ENCODE measurements at places on chromosomes 7 and 10.

GRCh38 chr7:29337546-29338116 is 143.1 kb downstream of the CHN2 start:
- DNase-seq: no peak

GRCh38 chr7:114785496-114785895 is 136.4 kb upstream of the MDFIC start:
- no peak for DNase-seq

DNA sequence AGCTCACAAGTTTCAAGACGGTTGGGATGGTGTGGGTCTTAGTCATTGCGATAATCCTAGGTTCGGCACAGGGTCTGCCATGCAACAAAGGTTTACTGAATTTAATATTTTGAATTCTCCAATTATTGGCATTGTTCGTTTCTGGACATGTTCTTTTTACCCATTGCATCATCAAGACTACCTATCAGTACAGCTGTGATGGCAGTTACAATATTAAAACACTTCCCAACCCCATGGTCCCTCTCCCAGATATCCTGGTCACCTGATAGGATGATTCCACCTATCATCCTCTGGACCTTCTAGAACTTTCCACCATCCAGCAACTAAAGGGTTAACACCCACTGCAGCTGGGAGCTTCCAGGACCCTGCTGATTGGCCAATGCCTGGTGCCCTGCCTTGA is 377.8 kb upstream of the PRKCQ start:
- DNase-seq: no peak

DNA sequence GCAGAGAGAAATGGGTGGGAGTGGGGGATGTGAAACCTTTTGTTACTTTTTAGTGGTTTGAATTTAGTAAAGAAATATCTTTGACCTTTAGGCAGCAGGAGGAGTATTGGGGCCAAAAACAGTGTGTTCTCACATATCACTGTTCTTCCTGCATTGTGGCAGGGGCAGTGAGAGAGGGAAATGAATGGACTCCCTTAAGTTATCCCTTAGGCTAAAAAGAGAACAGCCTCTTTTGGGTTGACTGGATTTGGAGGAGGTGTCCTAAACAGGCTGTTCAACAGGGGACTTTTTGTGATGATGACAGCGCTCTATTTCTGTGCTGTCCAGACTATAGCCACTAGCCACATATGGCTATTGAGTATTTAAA is 22.3 kb downstream of the ZNF775 start:
- DNase-seq: peak; percentile 1

DNA sequence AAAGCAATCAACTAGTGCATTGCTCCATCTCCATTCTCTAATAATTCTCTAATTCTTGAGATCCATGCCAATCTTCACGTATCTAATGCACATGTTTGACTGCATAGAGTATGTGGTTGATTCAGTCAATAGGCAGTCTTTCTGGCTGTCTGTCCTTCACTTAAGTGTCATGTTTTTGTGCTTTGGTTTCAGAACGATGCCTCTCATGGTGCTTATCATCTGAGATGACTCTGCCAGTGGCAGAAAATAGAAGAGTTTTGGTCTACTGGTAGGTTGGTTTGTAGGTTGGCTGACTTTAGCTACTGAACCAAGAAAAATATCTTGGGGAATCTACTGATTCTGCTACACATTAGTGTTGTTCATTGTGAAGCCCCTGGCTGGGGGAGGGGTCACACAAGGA is 364.2 kb downstream of the SFMBT2 start:
- DNase-seq: no peak

DNA sequence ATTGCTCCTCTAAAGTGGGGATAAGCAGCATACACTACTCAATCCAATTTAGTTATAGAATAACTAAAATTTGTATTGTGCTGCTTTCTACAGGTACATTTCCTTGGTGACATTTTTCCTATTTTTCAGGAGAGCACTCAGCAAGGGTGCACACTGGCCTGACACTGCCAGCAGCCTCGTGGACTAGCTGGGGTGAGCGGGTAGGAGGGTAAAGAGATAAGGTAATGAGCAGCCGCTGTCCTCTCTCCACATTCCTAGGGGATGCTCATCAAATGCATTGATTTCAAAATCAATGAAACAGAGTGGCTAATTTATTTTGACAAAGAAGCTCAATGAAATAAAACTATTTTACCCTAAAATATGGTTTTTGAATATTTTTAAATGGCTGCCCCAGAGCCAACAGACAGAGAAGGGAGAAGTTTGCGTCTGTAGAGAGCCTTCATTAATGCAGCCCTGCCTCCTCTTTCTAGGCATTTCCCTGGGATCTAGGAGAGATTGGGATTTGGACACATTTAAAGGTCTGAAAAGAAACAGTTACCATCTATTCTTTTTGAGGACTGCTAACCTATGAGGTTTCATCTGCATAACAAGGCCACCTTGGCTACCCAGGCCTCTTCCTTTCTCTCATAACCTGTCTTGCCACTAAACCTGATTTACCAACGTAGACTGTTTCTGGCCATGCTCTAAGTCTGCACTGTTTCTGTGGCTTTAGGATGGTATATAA is 561.0 kb downstream of the IPMK start:
- no peak for DNase-seq

DNA sequence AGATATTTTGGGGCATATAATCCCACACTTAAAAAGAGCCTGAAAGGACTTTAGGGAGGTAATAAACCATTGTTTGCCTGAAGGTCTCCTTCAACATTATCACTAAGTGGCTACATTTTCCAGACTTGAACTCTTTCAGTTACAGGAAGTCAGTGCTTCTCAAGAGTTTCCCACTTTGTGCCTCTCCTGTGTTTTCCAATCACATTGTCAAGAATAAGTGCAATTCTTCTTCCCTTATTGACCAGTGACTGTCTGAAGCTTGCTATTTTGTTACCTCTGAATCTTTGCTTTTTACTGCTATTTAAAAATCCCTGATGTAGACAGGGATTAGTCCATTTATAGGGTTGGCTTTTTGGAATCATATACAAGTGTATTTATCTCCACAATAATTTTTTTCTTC is 346.7 kb upstream of the ANKRD30A start:
- no peak for DNase-seq

GRCh38 chr7:20401861-20402746 is 71.4 kb downstream of the ITGB8 start:
- no peak for DNase-seq

- no peak for DNase-seq
Observed at GRCh38 chr10:2949948-2950354, 117.4 kb upstream of the PFKP start.

DNA sequence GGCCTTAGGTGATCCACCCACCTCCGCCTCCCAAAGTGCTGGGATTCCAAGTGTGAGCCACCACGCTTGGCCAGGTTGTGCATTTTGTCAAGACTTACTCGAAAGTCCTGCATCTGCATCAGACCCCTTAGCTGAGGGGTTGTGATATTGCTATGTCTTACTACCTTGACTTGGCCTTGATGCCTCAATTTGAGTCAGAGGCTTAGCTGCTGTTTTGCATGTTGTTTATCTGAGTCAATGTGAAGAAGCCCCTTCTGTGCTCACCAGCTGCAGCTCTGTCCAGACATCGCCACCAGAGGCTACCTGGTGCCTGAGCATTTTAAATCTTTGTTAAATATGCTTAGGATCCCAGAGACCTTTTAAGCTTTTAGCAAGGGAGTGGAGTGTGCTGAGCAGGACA is 18.1 kb downstream of the UBE2D4 start:
- DNase-seq: no peak

GRCh38 chr10:97991871-97992270 is 38.5 kb downstream of the CRTAC1 start:
- DNase-seq: no peak

DNA sequence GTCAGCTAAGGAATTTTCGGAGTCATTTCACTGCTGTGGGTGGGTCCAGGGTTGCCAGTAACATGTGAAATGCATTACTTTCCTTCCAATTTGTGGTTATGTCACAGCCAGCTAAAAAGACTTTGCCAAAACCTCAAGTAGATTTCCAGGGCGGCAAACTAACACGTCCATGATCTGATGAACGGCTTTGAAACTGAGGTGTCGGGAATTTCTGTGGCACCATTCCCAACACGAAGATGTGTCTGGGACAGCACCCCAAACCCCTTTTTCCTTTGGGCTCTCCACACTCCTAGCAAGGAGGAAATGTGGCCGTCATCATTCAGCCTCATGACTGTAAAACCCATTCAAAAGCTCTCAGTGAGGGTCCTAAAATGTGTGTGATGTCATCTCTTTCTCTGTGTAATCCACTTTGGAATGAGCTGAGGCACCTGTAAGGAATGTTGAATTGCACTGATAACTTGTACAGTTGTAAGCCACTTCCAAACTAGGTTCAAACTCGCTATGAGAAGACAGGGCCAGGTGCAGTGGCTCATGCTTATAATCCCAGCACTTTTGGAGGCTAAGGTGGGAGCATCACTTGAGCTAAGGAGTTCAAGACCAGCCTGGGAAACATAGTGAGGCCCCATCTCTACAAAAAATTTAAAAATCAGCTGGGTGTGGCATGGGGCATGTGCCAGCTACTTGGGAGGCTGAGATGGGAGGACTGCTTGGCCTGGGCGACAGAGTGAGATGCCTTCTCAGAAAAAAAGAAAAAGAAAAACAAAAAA is 146.1 kb upstream of the FRMD4A start:
- DNase-seq: no peak
